ENCODE measurements at places on chromosomes 5 and 9.

GRCh38 chr9:137147091-137147792, 8.3 kb downstream of the GRIN1 start:
- DNase-seq = no peak

DNA sequence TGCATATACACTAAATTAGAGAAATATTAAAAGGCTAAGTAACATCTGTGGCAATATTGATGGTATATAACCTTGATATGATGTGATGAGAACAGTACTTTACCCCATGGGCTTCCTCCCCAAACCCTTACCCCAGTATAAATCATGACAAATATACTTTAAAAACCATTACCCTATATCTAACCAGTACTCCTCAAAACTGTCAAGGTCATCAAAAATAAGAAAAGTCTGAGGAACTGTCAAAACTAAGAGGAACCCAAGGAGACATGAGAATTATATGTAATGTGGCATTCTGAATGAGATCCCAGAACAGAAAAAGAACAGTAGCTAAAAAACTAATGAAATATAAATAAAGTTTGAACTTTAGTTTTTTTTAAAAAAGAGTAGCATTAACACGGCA, 7.3 kb upstream of the IFNB1 start:
- DNase-seq = no peak

DNA sequence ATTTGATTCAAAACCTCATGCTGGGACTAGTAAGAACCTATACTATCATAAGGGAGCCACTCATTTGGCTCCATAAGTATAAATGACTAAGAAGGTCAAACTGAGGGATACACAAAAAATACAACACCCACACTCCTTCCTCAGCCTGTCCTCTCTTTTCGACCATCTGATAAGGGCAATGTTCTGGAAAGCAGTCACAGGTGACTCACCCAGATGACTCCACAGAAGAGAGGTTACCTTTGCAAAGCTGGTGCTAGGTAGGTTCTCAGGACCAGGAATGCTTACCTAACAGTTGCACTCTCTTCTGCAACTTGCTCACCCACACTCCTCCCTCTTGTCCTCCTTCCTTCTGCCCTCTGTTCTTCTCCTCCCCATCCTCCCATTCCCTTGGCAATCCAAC, 32.9 kb downstream of the LHFPL2 start:
- DNase-seq = no peak

DNA sequence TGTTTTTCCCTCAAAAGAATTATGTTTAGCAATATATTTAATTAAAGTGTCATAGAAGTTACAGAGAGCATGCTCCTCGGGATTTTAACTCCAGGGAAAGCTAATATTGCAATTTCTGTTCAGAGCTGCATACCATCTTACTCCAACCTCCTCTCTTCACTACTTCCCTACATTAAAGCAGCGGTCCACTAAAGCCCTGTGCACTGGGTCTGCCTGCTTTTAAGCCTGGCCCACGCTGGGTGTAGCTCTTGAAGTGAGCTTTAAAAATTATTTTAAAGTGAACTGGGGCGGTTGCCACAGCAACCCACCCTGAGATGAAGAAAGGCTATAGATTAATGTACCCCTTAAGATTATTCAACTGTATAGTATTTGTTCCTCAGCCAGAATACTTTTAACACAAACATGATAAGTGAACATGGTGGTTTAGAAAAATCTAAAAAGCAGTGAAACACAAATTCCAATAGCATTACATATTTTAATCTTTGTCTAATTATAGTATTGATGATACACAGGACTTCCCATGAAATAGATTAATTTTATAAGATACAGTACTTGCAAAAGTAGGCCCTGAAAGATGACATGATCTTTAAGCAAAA, 3.9 kb upstream of the MEF2C start:
- DNase-seq = no peak
